MCF 10A (cell line): ENCODE measurements at places on chromosomes 16 and 17.
A peak's percentile ranks its signal among the peaks of the same experiment; 100 is the strongest.

GRCh38 chr16:84357191-84357651 is 11.1 kb upstream of the ATP2C2 start:
- no peak overlapping the region for H3K27ac ChIP-seq
- peak; percentile 76 for DNase-seq
- no peaks in the 10 kb centered on the region for H3K27me3 ChIP-seq
- H3K36me3 ChIP-seq: no peaks in the 10 kb centered on the region
- H3K4me1 ChIP-seq: peaks cover 31% of the 10 kb centered on the region

DNA sequence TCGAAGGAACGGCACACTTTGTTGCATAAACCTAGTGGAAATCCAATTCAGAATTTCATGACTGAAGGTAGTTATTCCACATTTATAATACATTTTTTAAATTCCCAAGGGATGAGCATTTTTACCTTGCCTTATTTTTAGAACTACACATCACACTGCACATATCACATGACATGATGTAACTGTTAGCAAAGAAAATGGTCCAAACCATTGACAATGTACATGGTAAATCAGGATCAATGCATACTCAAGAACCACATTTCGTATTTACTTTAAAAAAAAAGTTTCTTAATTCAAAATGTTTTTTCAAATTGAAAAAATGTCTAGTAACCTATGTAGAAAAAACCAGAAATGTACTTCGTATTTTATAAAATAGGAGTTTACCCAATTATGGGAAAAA is 2.5 kb downstream of the KANSL1 start:
- no peaks in the 10 kb centered on the region for H3K27me3 ChIP-seq
- H3K36me3 ChIP-seq: no peaks in the 10 kb centered on the region
- no peak for DNase-seq

DNA sequence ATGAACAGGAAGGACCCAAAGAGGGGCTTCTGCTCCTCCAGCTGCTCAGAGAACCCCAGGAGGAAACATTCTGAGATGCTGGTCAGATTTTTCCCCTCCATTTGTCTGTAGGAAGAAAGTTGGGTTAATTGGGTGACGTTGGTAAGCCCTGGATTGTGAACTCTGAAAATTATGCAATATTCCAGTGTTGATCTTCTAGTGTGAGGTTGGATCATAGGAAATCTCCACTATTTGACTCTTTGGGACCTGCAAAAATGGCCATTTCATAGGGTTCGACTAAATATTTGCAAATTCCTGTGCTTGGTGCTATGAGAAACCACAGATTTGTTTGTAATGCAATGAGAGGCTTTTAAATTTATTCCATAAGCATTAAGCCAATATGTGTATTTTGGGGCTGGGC is at the start of gene OR1G1:
TSS of gene OR1G1 (minus strand) at position 101 of the 400 bp plus-strand sequence. CDS start at position 101, 0 bp downstream.
- H3K4me1 ChIP-seq: no peaks in the 10 kb centered on the region
- no peak within 1 kb of the TSS for H3K27ac ChIP-seq

GRCh38 chr17:79955691-79956440 is 79.8 kb downstream of the TBC1D16 start:
- no peak for DNase-seq
- peaks cover 11% of the 10 kb centered on the region for H3K36me3 ChIP-seq
- no peak overlapping the region for H3K4me3 ChIP-seq
- H3K27ac ChIP-seq: no peak overlapping the region
- no peaks in the 10 kb centered on the region for H3K27me3 ChIP-seq

DNA sequence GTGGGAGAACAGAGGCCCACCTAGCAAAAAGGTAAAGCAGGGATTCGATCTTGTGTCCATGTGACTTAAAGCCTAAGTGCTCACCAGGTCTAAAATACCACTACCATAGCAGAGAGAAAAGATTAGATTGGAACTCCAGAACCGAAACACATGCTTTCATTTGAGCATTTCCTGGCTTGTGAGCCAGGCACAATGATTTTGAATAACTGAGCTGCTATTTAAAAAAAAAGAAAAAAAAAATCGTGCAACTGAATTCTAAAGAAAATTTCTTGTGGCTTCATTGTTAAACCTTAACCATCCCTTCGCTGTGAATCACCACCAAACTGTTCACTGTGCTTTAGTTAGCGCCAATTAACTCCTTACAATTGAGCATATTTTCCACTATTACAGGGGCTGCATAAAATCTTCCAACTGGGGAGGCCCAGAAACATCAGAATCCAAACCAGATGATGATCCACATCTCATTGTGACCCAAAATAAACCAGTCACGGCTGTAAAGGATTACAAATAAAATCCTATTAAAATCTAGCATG is 366.4 kb upstream of the ERCC4 start:
- H3K4me3 ChIP-seq: no peak overlapping the region
- no peaks in the 10 kb centered on the region for H3K27me3 ChIP-seq
- DNase-seq: no peak
- no peak overlapping the region for H3K27ac ChIP-seq
- H3K4me1 ChIP-seq: no peaks in the 10 kb centered on the region

DNA sequence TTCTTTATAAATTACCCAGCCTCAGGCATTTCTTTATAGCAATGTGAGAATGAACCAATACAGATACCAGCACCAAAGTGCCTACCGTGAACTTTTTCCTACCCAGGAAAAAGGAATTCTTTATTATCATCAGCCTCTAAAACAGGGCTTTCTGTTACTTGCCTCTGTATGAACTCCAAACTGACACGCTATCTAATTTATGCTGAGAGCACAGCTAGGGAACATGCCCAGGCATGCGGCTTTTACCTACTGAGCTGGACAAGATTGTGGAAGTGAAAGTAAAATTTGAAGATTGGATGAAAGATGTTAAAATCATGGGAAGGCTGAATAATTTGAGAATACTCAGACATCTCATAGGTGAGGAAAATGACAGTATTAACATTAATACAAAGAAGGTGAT is 24.4 kb upstream of the ADCY9 start:
- H3K36me3 ChIP-seq: peaks cover 12% of the 10 kb centered on the region
- H3K27me3 ChIP-seq: no peaks in the 10 kb centered on the region
- peak; percentile 74 for DNase-seq
- H3K4me3 ChIP-seq: peak overlapping the region; percentile 39
- peaks cover 24% of the 10 kb centered on the region for H3K4me1 ChIP-seq

DNA sequence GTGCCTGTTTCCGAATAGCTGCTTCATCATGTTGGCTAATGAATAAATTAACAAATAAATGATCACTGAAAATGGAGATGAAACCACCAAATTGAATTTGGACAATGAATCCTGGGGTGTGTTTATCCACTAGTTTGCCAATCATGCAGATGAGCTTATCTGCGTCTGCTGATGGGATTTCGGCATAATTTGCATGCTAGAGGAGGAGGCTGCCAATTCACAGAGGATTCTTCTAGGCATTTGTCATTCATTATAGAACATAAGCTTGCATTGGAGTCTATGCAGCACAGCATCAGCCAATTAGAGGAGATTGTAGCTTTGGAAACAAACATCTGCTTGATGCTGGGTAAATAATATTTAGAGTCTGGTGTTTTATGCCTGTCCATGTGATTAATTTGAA is 123.1 kb downstream of the NPIPB5 start:
- H3K4me3 ChIP-seq: no peak overlapping the region
- DNase-seq: no peak
- H3K4me1 ChIP-seq: no peaks in the 10 kb centered on the region
- no peak overlapping the region for H3K27ac ChIP-seq
